ENCODE measurements at places on chromosomes 1 and 21.
A peak's percentile ranks its signal among the peaks of the same experiment; 100 is the strongest.

- DNase-seq: no peak
These were observed 22.8 kb downstream of the ENSA start for GRCh38 chr1:150606463-150607142.

GRCh38 chr1:36123356-36123755, 1.7 kb downstream of the COL8A2 start:
- DNase-seq: no peak

GRCh38 chr21:43317254-43317748, 109.6 kb downstream of the SIK1 start:
- DNase-seq: no peak

GRCh38 chr1:57204942-57205787, 218.7 kb downstream of the DAB1 start:
- DNase-seq: no peak

GRCh38 chr1:202172015-202172355, 11.6 kb upstream of the PTPN7 start:
- DNase-seq: no peak

- DNase-seq: no peak
These were observed 10.3 kb downstream of the ACTRT2 start for GRCh38 chr1:3031401-3032221.

DNA sequence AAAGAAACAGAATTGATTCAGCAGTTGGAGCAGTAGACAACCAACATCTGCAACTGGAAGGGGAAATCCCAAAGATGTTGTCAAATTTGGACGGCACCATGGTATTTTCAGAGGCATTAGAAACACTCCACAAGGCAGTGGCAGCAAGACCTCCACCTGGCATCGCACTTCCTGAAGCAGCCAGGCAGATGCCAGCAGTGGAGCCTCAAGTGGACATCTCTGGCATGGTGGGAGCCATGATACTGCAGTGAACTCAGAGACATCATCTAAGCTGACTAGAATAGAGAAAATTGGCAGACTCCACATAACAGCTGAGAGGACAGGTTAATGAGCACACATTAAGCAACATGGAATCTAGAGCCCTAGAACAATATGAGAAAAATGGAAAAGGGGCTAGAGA, 33.9 kb upstream of the RGS8 start:
- DNase-seq: no peak

DNA sequence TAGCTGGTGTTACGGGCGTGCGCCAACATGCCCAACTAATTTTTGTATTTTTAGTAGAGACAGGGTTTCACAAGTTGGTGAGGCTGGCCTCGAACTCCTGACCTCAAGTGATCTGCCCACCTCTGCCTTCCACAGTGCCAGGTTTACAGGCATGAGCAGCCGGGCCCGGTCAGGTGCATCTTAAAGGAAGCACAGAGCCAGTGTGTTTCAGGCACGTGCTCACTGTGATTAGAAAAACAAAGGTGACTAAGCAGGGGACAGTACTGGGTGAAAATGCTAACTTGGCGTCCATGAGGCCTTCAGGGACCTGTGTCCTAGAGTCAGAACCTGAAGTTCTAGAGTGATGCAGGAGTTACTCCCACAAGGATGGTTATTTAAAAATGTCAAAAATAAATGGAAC, 60.0 kb upstream of the GJA8 start:
- DNase-seq: no peak

DNA sequence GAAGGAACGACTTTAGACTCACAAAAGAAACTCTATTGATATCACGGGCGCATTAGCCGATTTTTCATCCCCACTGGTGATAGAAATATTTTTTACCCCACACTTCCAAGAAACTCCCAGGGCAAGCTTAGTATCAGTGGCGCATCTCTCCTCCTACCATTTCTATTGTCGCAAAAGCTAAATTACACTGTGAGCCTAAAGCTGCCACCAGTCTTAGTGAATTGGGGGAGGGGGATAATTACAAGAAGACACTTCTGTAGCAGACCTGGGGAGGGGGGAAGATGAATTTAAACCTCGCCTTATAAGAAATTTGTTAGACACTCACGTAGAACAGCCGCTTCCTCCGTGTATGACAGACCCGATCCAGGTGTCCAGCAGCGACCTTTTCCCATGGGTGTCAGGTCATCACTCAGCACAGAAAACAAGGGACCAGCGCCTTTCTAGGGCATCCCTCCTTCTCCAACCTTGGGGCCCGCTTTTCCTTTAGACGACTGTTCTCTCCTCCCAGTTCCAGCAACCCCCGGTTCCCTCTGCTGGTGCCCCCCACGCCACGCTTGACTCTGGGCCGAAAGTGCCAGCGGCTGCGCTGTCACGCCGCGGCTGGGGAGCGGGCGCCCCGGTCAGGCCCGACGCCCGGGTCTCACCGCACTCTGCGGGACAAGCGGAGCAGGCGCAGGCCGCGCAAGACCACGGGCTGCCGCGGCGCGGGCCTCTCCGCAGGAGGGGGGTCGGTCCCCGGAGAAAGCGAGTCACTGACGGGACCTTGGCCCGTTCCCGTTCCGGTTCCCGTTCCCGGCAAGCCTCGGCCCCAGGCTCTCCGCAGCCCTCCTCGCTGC, 821 bp downstream of the PHC2 start:
- no peak for DNase-seq

DNA sequence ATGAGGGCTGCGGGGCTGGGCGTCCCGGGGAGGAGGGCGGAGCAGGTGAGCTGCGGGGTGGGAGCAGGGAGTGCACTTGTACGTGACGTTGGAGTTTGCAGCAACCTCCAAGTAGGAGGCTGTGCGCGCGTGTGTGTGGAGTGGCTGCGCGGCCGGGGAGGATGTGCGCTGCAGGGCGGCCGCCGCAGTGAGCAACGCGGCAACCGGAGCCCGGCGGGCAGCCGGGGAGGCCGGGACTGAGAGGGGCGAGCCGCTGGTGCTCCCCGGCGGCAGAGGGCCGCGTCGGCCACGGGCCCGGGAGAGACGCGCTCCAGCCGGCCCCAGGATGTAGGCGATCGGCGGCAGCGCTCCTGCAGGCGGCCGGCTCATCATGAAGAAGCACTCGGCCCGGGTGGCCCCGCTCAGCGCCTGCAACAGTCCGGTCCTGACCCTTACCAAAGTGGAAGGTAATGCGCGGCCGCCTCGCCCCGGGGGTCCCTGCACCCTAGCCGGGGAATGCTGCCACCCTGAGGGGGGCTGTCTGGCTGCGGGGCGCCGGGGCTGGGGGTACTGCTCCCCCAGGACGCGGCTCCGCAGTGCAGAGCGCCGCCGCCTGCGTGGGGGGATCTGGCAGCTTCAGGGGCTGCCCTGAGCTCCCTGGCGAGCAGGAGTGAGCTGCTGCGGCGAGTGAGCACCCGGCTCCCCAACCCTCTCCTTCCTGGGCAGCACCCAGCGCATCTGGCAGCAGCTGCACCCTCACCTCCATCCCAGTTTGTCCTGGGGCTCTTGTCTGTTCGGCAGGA, 158.9 kb upstream of the COA6 start:
- no peak for DNase-seq

- no peak for DNase-seq
These were observed 93.9 kb downstream of the C1orf21 start for GRCh38 chr1:184480736-184481135.

GRCh38 chr1:204405988-204406387, 5.6 kb downstream of the PPP1R15B start:
- no peak for DNase-seq

GRCh38 chr21:35643176-35643575, 417.1 kb downstream of the SETD4 start:
- DNase-seq: no peak

- no peak for DNase-seq
These were observed 34.3 kb upstream of the SIM2 start for GRCh38 chr21:36664662-36664990.

DNA sequence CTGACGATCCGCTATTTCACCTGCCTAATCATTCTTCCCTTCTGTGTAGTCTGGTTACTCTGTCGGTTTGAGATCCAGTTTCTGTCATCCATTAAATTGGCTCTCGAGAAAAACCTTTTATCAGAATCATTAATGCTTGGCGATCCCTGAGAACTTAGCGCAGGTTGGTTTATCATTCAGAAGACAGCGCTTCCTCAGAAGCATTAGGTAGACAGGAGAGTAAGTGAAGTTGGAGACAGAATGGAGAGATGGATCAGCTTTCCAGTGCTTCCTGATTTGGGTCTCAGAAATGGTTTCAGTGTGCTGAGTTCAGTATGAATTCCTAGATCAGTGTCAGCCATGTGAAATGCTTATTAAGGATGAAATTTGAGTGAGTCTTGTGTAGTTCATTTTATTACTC, 1.3 kb downstream of the USP1 start:
- DNase-seq: no peak

DNA sequence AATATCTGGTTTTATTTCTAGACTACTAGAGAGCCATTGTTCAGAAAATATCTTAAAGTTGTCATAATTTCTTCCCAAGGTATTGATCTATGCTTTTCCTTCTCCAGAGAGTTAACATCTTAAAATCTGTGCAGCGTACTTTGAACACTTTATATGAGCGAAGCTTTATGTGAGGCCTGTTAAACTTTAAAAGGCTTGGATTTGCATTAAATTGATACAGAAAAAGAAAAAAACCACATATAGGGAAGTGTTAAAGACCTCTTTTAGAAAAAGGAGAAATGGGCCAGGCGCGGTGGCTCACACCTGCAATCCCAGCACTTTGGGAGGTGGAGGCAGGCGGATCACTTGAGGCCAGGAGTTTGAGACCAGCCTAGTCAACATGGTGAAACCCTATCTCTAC, 59.2 kb upstream of the MORC3 start:
- no peak for DNase-seq

GRCh38 chr1:214418391-214418790, 133.0 kb downstream of the PTPN14 start:
- no peak for DNase-seq

DNA sequence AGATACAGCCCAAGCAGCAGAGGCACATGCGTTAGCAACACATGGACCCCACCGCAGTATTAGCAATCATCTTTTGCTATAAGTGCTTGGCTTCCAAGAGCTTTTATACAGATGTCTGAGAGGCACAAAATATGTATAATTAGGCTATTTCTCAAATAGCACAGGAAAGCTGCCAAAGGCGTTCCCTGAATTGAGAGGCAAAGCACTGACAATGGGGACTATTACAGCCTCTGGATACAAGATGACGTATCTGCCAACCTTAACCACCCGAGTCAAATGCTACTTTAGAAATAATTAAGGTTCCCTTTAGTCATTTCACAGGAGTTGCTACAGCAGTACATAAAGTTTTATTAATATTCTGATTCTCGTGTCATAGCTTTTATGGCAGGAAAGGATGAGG, 6.4 kb downstream of the STMN1 start:
- DNase-seq: no peak

DNA sequence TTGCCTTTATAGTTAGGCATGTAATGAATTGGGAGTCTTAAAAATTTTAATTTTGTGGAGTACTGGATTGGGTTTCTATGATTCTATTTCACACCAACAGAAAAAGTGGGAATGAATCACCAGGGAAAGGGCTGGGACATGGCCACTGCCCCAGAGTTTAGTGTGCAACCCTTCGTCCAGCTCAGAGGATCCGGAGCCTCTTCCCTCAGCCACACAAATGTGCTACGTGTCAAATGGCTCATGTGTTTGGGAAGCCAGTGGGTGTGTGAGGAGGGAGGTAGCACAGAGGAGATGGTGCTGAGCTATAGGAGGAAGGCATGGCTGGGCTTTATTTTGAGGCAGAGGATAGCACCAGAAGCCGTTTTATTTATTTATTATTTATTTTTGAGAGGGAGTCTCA, 247.3 kb downstream of the SIPA1L2 start:
- no peak for DNase-seq

GRCh38 chr1:153958111-153958960, at the start of gene CRTC2:
CRTC2 (minus strand) TSS chr1:153958612; CDS start chr1:153958497, 115 bp downstream.
- peak; percentile 81 for DNase-seq

GRCh38 chr1:35278886-35279554, 10.5 kb downstream of the ZMYM4 start:
- DNase-seq: no peak

- DNase-seq: no peak
These were observed 69.3 kb upstream of the PPP2R5A start for GRCh38 chr1:212215910-212216309.

- no peak for DNase-seq
These were observed 224.7 kb upstream of the KIAA0040 start for GRCh38 chr1:175417316-175417715.

- no peak for DNase-seq
These were observed 10.9 kb upstream of the CD101 start for GRCh38 chr1:116990612-116991151.

DNA sequence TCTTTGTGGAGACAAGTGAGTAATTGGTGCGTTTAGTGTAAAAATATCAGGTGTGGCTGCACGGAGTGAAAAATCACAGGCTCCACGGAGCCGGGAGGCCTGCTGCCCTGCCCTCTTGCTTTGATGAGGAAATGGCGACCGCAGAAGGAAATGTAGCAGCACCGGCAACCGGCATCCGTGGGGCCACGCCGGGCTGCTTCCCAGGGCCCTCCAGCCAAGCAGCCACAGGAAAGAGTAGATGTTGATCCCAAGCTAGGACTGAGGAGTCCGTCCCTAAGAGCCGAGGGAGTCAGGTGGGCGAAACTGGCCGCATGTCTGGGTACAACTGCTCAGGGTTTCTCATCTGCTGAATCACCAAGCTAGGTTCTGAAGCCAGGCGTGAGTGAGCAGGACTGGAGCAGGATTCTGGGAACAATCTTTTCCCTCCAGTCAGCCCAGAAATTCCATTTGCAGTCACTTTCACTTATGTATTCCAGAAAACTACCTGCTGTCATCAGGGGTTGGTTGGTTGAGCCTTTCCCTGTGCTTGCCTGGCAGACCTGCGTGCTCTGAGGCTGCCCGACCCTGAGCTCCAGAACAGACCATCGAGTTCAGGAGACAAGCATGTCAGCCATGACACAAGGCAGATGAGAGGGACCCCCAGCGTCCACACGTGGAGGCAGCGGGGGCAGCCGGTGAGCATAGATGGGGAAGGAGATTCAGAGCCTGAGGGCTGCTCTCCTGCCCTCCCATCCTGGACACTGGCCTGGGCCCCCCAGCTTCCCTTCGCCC, 5.8 kb upstream of the ITGB2 start:
- no peak for DNase-seq

GRCh38 chr1:15961492-15961891, 14.4 kb downstream of the ZBTB17 start:
- no peak for DNase-seq

GRCh38 chr1:51444096-51444495, 75.0 kb downstream of the EPS15 start:
- DNase-seq: no peak

Data from stimulated activated CD8-positive, alpha-beta memory T cell treated with anti-CD3 and anti-CD28 coated beads, Interleukin-15, amount 100 ng/mL, for 24 hours (primary cell).